ENCODE measurements at places on chromosomes 1 and 21.
A peak's percentile ranks its signal among the peaks of the same experiment; 100 is the strongest.

DNA sequence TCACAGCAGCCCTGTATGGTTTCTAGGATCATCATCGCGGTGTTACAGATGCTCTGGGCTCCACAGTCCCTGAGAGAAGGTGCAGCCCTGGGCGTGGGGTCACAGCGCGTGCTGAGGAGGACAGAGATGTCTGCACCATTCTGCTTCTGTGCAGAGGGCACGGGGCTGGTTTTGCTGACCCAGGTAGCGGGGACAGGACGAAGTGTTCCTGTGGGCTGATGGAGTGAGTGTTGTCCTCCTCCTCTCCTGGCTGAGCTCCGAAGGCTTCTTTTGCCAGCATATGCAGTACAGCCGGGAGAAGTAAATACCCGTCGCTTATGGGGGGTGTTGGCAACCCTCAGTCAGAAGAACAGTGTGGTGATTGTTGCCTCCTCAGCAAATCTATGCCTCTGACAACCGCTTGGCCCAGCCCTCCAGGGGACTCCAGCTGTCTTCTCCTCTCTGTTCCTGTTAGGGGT, 101.5 kb downstream of the DDX20 start:
- no peak for DNase-seq

- no peak for DNase-seq
Measured at GRCh38 chr1:83909687-83910086, 89.2 kb downstream of the TTLL7 start.

DNA sequence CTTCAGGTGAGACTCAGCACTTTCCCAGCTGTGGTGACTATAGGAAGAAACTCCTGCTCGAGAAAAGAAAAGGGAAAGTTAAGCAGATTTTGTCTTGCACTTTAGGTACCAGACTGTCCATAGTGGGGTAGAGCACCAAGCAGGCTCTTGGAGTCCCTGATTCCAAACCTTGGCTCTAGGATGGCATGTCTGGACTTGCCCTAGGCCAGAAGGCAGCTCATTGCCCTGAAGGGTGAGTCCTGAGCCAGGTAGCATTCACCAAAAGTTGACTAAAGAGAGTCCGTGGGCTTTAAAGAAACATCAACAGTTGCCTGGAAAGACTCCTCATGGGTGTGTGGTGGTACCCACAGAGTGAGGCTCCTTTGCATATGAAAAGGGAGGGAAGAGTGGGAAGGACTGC, 145.2 kb upstream of the SNX7 start:
- DNase-seq: no peak

DNA sequence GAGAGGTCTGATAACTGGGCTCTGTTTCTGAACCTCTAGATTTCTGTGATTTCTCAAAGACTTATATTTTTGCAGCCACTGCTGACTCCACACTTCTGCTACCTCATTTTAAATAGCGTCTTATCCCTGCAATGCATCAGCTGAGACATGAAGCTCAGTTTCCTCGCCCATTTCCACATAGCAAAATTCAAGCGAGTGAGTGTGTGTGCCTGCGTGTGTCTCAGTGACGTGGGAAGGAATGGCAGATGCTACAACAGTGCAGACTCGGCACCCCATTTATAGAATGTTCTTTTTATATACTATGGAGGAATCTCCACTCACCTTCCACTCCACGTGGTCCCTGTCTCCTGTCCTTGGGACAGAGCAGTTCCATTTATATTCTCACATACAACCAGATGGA, 35.7 kb downstream of the ZMYND12 start:
- DNase-seq: no peak

GRCh38 chr1:43524804-43525203, 5.9 kb upstream of the PTPRF start:
- no peak for DNase-seq

- no peak for DNase-seq
Measured at GRCh38 chr1:34319218-34319617, 142.5 kb downstream of the C1orf94 start.

DNA sequence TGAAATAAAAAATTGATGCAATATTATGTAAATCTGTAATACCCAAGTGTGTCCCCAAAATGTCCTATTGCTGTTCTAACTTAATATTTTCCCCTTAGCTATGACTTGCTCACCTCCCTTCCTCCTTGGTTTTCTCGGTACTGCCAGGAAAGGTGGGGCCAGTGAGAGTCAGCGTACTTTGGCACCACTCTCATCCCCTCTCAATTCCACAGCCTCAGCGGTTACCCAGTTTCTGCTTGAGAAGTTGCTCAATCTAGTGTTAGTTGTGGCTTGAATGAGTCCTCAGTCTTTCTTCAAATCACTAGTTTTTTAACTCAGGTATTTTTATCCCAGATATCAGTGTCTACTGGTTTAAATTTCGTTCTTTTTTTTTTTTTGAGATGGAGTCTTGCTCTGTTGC, 32.3 kb downstream of the BCAS2 start:
- no peak for DNase-seq

- no peak for DNase-seq
Measured at GRCh38 chr1:179393721-179394120, 27.9 kb downstream of the AXDND1 start.

DNA sequence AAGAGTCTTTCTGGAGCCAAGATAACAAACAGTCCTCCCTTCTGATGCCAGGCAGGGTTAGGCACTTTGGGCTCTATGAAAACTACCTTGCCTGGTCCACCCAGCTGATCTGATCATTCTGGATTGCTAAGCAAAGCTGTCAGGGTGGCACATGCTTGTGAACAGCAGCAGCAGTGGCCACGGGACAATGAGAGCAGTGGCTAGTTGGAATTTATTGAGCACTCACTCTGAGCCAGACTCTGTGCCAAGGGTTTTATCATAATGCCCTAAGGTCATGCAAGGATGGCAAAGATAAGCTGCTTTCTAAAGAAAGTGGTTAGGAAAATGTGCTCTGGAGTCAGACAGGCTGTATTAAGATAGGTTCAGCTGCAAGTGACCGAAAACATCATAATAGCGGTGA, 390.4 kb upstream of the VAMP3 start:
- no peak for DNase-seq

- DNase-seq: no peak
Measured at GRCh38 chr1:21391497-21391896, 48.4 kb upstream of the NBPF3 start.

- no peak for DNase-seq
Measured at GRCh38 chr1:2130156-2130555, 64.4 kb downstream of the FAAP20 start.

DNA sequence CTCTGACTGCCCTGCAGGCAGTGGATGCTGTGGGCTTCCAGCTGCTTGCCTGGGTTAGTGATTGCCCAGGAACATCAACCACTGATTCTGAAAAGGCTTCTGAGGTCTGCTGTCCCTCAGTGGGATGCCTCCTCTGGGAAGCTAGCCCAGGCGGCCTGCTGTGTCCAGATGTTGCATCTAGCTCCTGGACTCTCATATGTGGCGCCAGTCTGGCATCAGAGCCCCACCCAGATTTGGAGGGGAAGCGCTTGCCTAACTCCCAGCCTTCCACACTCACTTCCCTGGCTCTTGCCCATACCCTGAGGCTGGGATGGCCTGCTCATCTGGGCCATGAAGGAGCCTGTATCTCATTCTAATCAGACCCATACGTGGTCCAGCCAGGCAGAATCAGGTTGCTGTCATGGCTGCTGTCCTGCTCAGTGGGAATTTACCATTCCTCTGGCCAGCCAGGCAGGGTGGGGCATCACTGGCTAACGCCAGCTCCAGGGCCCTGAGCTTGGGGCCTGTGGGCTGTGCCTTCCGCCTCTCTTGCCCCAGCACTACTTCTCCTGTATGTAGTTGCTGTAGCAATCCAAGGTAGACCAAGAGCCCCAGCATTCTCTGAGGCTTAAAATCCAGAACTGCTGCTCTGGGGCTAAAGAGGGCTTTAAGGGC, 4.1 kb downstream of the CSF1 start:
- peak; percentile 71 for DNase-seq

DNA sequence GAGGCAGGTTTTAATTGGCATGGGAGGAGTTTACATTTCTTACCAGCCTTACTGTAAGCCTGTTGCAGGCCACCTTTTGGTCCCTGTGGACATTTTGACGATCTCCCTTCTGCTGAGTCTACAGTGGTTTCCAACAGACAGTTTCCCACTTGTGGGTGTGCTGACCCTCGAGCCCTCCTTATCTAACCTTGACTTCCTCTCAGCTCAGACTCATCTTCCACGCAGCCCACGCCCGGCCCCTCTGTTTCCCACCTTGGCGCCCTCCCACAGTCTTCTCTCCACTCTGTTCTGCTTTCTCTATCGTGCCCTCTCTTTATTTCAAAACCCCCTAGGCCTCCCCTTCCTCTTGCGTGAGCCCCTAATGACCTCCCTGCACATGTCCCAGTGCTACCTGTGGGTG, 6.1 kb upstream of the ARL8A start:
- no peak for DNase-seq

GRCh38 chr1:19000065-19000464, 43.6 kb upstream of the IFFO2 start:
- no peak for DNase-seq

GRCh38 chr1:27594564-27595510, 9.1 kb downstream of the AHDC1 start:
- DNase-seq: no peak

DNA sequence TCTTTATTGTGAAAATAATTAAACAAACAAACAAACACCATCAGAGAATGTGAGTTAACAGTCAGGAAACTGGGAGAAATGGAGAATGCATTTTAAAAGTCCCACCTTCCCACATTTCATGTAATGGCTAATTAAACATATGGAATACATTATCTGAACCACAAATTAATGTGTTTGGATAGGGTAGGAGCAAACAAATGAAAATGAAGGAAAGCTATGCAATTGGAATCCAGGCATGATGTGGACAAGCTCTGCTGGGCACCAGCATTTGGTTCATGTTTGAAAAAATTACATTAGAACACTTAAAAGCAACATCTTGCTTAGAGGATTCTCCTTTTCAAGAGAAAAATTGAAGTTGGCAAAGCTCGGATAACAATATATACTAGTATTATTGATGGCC, 628.1 kb downstream of the LMO4 start:
- no peak for DNase-seq

DNA sequence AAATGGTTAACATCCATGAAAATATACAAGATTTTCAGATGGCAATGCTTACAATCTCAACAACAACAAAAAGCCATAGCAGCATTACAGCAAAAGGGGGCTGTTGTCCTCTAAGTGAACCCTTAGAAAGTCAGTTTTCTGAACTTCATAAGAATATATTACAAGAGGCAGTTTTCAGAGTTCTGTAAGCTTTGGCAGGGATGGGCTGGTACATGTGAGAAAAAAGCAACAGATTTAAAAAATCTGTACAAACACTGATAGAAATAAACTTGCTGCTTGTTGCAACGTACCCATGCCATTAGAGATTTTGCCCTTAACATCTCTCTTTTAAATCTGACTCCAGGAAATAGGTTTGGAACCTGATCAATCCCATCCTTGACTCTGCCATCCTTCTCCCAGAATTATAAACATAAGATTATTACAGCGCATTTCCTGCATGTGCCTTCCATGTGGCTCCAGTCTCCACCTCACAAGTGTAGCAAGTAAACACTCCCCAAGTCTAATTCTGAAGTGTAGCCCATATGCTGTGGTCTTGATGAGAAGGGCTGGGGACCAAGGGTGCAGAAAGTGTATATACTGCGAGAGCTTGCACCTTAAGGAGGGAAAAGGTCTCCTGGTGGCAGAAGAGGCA, 101.4 kb upstream of the TSPAN2 start:
- DNase-seq: no peak

DNA sequence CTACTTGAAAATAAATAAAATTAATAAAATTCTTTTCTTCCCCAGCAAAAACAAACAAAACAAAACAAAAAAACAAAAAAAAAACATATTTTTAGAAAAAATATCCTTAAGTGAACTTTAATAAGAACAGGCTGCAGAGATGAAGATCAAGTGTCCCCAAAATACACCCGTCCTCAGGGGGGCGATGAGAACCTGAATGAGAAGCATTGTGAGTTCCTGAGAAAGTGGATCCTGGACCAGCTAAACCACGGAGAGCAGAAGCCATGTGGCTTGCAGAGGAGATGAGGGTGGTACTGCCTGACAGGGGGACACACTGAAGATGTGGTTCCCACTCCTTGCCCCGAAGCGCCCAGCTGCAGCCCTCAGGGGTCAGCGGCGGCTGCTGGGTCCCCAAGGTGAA, 89.3 kb downstream of the ITPKB start:
- no peak for DNase-seq

DNA sequence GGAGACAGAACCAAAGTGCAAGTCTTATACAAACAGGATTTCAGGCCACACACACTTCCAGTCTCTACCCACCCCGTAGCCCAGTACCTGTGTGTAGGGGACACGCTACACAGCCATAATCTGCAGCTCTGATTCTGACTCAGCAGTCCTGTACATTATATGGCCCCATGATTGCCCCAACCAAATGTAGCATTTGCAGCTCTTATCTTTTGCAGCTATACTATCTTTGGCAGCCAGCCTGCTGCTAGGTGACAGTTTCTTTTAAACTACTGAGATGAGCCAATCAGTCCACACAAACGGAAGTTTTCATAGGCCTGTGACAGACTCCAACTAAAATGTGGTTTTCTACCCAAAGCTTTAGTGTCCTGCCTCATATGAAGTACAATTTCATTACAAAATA, 259.6 kb upstream of the ST6GALNAC5 start:
- DNase-seq: no peak

GRCh38 chr1:245873883-245874671, 633.0 kb downstream of the SMYD3 start:
- DNase-seq: no peak

All from smooth muscle cell of the brain vasculature (primary cell).